Activated B cell treated with CpG ODN at 0.5 μM for 24 hours (primary cell): ENCODE measurements at places on chromosomes 11 and 22. TPM values are rescaled to one million over a fixed set of nuclear protein-coding genes. Genes with fewer than 3 reads are reported as not detected.

NAP1L4 gene
- 112 and 115 TPM in 2 replicates for total RNA-seq

CHEK1 gene
- 9.6 and 10.5 TPM in 2 replicates for total RNA-seq

FAM181B gene
- total RNA-seq = not detected in 2 replicates

C11orf24 gene
- total RNA-seq = 75.5 and 78.0 TPM in 2 replicates

TMEM132A gene
- total RNA-seq = 8.2 and 8.7 TPM in 2 replicates

DNA sequence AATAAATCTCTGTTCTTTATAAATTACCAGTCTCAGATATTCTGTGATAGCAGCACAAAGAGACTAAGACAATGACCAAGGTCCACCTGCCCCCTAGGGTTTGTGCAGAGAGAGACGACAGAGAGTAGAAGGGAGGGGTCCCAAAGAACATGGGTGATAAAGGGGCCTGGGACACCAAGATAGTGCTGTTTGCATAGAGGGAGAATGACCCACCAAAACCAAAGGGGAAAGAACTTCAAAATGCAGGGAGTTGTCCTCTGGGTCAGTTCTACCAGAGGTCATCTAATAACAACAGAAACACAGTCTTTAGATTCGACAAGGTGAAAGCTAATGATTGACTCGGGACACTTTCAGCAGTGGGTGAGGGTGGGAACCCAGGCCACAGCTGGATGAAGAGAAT, 23.7 kb downstream of the FAM227A start:
- H3K27ac ChIP-seq = no peak overlapping the region
- DNase-seq = no peak
- no peaks in the 10 kb centered on the region for H3K4me1 ChIP-seq
- H3K36me3 ChIP-seq = no peaks in the 10 kb centered on the region
- H3K27me3 ChIP-seq = peaks cover 8% of the 10 kb centered on the region

DNA sequence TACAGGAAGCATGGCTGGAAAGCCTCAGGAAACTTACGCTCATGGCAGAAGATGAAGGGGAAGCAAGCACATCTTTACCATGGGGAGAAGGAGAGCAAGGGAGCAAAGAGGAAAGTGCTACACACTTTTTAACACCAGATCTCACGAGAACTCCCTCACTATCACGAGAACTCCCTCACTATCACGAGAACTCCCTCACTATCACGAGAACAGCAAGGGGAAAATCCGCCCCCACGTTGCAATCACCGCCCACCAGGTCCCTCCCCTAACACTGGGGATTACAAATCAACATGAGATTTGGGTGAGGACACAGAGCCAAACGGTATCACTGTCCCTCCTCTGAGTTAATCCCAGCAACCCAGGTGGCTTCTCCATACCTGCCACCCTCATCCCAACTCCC, 84.5 kb downstream of the MN1 start:
- peaks cover 7% of the 10 kb centered on the region for H3K27me3 ChIP-seq
- H3K36me3 ChIP-seq = no peaks in the 10 kb centered on the region
- no peaks in the 10 kb centered on the region for H3K4me1 ChIP-seq
- no peak overlapping the region for H3K27ac ChIP-seq
- no peak for DNase-seq

DNA sequence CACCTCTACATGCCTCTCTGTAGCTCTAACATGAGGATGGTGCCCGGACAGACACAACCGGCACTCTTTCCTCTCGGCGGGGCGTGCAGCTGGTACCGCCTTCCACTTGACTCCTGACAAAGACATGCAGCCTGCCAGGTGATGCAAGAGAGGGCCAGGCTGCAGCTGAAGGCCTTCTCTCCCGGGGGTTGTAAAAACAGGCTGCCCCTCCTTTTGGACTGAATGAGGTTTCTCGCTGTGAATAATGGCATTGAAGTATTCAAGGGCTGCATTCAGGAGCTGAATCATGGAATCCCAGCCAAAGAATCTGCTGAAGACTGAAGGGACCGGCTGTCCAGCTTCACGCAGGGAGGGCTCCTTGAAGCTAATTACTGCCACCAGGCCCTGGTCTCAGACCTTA, 110.9 kb downstream of the GALNT18 start:
- DNase-seq = no peak
- peaks cover 3% of the 10 kb centered on the region for H3K27me3 ChIP-seq
- no peaks in the 10 kb centered on the region for H3K36me3 ChIP-seq
- no peak overlapping the region for H3K27ac ChIP-seq
- H3K4me3 ChIP-seq = no peak overlapping the region
- H3K4me1 ChIP-seq = no peaks in the 10 kb centered on the region

DNA sequence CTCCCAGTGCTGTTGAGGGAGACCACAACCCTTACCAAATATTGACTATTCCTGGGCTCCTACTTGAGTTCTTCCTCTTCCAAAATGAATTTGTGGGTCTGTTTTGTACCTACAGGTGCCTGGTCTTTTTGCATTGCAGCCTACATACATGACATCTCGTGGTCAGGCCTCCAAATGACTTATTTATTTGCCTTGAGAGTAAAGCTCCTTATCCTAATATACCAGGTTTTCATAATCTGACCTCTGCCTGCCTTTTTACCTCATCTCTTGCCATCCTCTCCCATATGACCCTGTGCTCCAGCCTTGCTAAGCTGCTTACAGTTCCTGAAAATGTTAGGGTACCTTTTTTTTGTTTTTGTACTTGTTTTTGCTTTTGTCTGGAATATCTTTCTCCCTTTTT, 130.4 kb downstream of the UVRAG start:
- no peak for DNase-seq
- H3K27ac ChIP-seq = peak overlapping the region; percentile 13
- H3K36me3 ChIP-seq = peaks cover 2% of the 10 kb centered on the region
- H3K4me1 ChIP-seq = peaks cover 63% of the 10 kb centered on the region
- peak overlapping the region; percentile 3 for H3K4me3 ChIP-seq

- no peak overlapping the region for H3K27ac ChIP-seq
- H3K36me3 ChIP-seq = no peaks in the 10 kb centered on the region
- peaks cover 26% of the 10 kb centered on the region for H3K27me3 ChIP-seq
- no peak for DNase-seq
- H3K4me3 ChIP-seq = no peak overlapping the region
These were observed 4.3 kb upstream of the NRIP3 start for GRCh38 chr11:9008011-9008550.

- H3K4me3 ChIP-seq = no peak overlapping the region
- H3K27me3 ChIP-seq = no peaks in the 10 kb centered on the region
- no peak overlapping the region for H3K27ac ChIP-seq
- H3K4me1 ChIP-seq = peaks cover 7% of the 10 kb centered on the region
- peaks cover 66% of the 10 kb centered on the region for H3K36me3 ChIP-seq
- DNase-seq = no peak
These were observed 24.3 kb downstream of the CASP4 start for GRCh38 chr11:104944076-104944475.

GRCh38 chr11:8765294-8765693, 82.7 kb downstream of the RPL27A start:
- no peaks in the 10 kb centered on the region for H3K4me1 ChIP-seq
- H3K4me3 ChIP-seq = no peak overlapping the region
- H3K27ac ChIP-seq = no peak overlapping the region
- H3K36me3 ChIP-seq = no peaks in the 10 kb centered on the region
- H3K27me3 ChIP-seq = no peaks in the 10 kb centered on the region
- DNase-seq = no peak

- H3K4me3 ChIP-seq = no peak overlapping the region
- no peaks in the 10 kb centered on the region for H3K4me1 ChIP-seq
- H3K36me3 ChIP-seq = no peaks in the 10 kb centered on the region
These were observed 188.9 kb downstream of the BCR start for GRCh38 chr22:23369054-23369685.

DNA sequence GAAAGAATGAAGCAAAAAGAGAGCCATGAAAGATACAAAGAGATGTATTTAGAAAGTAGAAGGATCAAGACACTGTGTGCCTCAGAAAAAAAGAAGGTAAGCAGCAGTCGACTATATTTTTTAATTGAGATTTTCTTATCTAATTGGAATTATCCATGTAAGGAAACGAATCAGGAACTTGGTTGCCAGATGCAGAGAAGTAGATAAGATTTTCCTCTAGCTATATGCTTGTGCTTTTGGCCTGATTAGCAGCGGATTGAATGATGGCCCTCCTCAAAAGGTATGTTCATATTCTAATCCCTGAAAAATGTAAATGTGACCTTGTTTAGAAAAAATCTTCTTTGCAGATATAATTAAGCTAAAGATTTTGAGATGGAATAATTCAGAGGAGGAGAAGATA, 43.9 kb upstream of the CARD18 start:
- no peaks in the 10 kb centered on the region for H3K4me1 ChIP-seq
- no peak for DNase-seq
- no peaks in the 10 kb centered on the region for H3K36me3 ChIP-seq
- peaks cover under 1% of the 10 kb centered on the region for H3K27me3 ChIP-seq
- no peak overlapping the region for H3K27ac ChIP-seq
- no peak overlapping the region for H3K4me3 ChIP-seq

GRCh38 chr11:81888391-81888790, 845.3 kb downstream of the FAM181B start:
- no peaks in the 10 kb centered on the region for H3K27me3 ChIP-seq
- no peaks in the 10 kb centered on the region for H3K36me3 ChIP-seq
- H3K4me3 ChIP-seq = no peak overlapping the region
- no peaks in the 10 kb centered on the region for H3K4me1 ChIP-seq
- no peak for DNase-seq

DNA sequence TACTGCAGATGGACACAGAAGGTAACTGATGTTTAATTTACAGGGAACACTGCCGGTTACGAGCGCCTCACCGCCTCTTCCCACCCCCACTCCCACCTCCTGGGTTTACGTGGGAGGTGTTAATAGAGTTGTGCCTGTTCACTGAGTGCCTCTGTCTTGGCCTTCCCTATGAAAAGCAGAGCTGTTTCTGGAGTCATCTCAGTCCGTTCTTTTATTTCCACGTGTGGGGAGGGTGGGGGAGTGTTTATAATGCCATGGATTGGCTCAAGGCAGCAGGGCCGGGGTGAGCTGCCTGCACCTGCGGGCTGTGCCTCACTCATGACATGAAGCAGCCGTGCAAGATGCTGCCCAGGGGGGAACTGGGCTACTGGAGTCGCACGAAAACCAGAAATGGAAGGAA, 322.7 kb downstream of the CADM1 start:
- no peak overlapping the region for H3K4me3 ChIP-seq
- no peaks in the 10 kb centered on the region for H3K36me3 ChIP-seq
- H3K27ac ChIP-seq = no peak overlapping the region
- H3K4me1 ChIP-seq = no peaks in the 10 kb centered on the region
- no peak for DNase-seq

- no peak for DNase-seq
- H3K27me3 ChIP-seq = no peaks in the 10 kb centered on the region
- no peak overlapping the region for H3K27ac ChIP-seq
- no peak overlapping the region for H3K4me3 ChIP-seq
- no peaks in the 10 kb centered on the region for H3K36me3 ChIP-seq
These were observed 662.1 kb downstream of the NTM start for GRCh38 chr11:132032555-132032954.

DNA sequence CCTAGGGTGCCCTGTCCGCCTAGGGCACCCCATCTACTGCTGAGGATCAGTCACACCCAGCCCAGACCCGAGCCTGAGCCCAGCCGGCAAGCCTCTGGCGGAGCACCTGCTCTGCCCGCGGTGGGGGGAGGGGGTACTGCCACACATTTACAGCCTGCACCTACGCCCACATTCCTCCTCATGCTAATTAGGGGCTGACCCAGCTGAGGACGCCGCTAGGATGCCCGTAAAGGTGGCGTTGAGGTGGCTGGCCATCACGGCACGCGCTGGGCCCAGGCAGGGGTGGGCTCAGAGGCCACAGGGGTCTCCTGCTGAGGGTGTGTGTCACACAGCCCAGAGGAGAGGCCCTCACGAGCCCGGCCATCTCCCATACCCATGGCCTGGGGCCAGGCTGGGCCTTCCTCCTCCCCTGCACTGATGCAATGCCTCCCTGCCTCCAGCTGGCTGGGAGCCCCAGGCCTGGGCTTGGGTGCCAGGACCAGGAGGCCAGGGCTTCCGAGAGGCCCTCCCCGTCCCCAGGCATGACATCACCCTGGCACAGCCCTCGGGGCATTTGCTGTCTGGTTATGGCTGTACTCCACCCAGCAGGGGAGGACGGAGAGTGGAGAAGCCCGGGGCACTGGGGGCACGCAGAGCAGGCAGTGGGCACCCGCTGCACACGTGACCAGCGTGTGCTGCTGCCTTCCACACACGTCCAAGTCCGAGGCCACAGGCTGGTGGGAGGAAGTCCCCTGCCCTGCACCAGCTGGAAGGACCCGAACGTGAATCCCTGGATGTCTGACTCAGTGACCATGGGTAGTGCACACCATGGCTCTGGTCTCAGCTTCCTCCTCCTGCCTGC, 12.7 kb downstream of the DUSP8 start:
- peaks cover 2% of the 10 kb centered on the region for H3K36me3 ChIP-seq
- peaks cover 14% of the 10 kb centered on the region for H3K27me3 ChIP-seq
- H3K4me1 ChIP-seq = no peaks in the 10 kb centered on the region
- no peak overlapping the region for H3K4me3 ChIP-seq
- H3K27ac ChIP-seq = no peak overlapping the region

GRCh38 chr11:134515081-134515960, 103.3 kb upstream of the B3GAT1 start:
- no peak overlapping the region for H3K4me3 ChIP-seq
- DNase-seq = peak; percentile 7
- H3K27me3 ChIP-seq = peaks cover 2% of the 10 kb centered on the region
- no peaks in the 10 kb centered on the region for H3K4me1 ChIP-seq

DNA sequence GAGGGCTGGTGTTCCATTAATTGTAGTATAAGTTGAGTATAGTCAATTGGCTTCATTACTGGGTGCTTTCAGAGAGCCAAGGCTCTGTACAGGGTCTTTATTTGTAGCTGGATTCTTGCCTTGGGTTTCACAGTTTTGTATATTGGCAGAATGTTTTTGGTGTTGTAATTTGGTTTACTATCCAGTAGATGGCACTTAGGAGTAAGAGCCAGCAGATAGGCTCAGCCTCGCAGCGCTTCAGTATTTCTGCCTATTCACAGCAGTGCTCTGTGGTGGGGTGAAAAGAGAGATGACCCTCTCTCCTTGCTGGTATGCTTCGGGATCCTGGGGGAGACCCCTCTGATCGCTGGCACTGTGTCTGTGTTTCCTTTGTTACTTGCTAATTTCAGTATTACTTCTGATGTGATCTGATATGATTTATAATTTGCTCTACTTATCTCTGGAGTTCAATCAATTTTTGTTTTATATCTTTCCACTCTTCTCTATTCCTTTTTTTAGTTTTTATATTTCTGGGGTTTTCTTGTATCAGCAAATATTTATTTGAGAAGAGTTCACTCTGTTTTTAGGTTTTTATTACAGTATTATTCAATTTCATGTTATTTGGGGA, 52.2 kb downstream of the ANO5 start:
- H3K27me3 ChIP-seq = peaks cover 4% of the 10 kb centered on the region
- H3K27ac ChIP-seq = no peak overlapping the region
- H3K4me1 ChIP-seq = no peaks in the 10 kb centered on the region
- no peak overlapping the region for H3K4me3 ChIP-seq

GRCh38 chr11:44627911-44628729, 62.7 kb downstream of the CD82 start:
- DNase-seq = no peak
- peaks cover 33% of the 10 kb centered on the region for H3K4me1 ChIP-seq
- peaks cover 3% of the 10 kb centered on the region for H3K36me3 ChIP-seq
- no peak overlapping the region for H3K27ac ChIP-seq
